ENCODE measurements at places on chromosomes 2 and 18.

DNA sequence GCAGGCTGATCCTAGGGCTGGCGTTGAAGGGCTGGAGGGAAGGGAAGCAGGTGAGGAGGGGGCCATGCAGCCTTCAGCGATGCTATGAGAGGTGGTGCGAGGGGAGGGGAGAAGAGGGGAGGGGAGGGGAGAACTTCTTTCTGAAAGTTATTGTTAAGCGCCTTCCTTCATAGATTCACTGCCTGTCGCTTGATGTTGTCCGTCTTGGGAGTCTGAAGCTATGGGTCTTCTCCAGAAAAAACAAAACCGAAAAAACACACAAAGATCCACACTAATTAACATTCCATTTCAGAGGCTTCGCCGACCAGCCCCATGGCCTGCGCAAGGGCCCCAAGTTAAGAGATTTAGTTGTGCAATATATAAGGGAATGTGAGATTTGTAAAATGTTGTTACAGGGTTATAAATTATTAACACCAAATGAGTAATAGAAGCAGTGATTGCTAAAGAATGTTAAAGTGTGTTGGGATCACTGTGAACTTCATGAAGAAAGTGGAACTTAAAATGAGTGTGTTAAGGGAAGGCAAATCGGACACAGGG lies 758 bp downstream of the CFAP221 start:
- DNase-seq = no peak

DNA sequence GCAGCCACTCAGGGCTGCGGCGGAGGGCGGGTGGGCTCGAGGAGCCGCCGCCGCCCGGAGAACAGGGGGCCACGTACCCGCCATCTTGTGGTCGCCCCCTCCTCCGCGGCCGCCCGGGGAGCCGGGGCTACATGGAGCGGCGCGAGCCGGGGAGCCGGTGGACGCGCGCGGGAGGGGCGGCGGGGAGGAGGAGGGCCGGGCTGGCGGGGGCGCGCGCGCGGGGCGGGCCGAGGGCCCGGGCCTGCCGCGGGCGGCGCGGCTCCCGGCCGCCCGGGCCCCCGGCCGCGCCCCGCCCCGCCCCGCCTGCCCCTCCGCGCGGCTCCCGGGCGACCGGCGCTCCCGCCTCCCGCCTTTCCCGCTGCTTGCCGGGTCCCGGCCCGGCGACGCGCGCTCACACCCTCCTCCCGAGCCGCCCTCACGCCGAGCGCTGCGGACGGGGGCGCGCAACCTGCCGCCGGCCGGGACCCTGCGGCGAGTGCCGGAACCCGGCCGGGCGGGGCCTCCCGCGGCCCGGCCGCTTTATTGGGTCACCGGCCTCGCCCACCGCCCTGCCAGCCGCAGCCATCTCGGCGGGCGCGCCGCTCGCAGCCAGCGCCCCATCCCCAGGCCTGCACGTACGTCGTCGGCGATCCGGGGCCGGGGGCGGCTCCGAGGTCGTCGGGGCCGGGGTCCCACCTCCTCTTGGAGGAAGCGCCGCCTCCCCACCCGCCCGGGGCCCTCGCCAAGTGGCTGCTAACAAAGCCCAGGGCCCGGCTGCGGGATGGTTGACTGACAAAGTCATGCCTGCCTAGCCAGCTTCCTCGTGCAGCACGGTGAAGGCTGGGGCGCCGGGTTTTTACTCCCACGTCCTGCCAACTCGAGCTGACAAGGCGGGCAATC lies at the start of gene PPP4R1:
Gene PPP4R1, minus strand, starts transcription at position 159 of the 879 bp plus-strand sequence. Its CDS starts 75 bp downstream, at position 84.
- DNase-seq = peak; percentile 74

- DNase-seq = no peak
Measured at GRCh38 chr2:166126007-166126639, 1.7 kb downstream of the SCN1A start.

DNA sequence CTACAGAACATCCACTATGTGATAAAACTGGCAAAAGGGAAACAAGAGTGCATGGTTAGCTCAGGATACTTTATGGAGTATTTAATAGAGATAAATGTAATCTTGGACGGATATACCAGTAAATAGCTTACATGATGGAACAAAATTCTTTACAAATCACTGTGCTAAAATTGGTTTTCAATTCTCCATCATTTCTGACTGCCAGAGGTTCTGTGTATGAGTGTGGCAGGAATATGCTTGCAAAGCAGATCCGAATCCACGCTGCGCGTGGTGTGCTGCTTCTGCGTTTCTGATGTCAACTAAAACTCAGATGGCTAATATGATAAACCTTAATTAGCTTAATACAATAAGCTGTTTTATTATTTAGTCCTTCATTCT lies 2.1 kb downstream of the ZNF532 start:
- peak; percentile 7 for DNase-seq

- no peak for DNase-seq
Measured at GRCh38 chr2:10584843-10585475, 104.8 kb downstream of the NOL10 start.

DNA sequence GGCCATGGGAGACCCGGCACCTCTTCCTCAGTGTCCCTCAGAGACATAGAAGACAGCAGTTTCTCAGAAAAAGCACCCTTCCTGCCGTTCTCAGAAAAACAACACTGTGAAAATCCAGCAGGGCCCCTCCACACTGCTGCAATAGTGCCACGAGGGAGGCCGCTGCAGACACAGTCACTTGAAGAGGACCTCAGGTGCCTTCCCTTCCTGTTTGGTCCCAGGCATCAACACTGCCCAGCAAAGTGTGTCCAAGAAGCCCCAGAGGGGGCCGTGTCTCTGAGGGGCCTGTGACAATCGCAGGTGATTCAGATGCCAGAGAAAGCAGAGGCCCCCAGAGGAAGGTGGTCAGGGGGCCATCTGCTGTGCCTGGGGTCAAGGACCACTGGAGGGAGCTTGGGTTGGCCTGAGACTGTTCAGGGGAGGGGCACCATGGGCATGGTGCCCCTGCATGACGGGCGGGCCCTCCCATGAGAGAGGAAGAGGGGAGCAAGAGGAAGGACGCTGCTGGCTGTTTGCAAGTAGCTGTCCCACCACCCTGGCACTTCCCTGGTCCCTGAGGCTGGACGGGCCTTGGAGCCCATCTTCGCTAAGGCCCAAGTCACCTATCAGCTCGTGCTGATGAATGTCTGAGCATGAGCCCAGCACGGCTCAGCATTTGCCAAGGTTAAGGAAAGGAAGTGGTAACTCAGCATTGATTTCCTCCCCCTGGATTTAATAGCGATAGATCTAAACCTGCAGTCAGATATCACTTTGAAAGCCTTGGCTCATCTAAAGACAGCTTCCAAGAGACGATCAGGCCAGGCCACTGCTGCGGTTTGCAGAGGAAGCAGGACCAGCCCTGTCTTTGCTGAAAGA lies 9.1 kb downstream of the TWIST2 start:
- no peak for DNase-seq

DNA sequence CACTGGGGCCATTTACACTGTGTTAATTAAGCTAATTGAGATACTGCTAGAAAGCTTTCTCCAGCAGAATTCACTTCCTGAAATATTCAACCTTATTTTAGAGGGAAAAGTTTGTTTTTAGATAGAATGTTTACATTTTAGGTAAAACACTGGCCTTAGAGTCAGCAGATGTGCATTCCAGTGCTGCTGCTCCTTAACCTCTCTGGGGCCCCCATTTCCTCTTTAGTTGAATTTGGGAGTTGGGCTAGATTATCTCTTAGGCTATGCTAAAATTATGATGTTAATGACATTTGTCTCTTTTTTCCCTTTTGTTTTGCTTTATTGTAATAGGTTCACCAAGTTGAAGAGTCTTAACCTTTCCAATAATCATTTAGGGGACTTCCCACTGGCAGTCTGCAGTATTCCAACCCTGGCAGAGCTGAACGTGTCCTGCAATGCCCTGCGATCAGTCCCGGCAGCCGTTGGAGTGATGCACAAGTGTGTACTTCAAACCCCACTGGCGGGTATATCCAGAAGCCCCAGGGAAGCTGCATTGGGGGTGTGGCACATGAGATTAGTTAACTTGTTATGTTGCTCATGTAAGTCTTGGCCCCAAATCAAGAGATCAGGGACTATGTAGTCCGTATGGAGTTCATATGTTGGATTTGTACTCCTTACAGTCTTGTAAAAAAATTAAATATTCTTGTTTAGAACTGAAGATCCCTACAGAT lies 179.5 kb downstream of the PHLPP1 start:
- DNase-seq = no peak

DNA sequence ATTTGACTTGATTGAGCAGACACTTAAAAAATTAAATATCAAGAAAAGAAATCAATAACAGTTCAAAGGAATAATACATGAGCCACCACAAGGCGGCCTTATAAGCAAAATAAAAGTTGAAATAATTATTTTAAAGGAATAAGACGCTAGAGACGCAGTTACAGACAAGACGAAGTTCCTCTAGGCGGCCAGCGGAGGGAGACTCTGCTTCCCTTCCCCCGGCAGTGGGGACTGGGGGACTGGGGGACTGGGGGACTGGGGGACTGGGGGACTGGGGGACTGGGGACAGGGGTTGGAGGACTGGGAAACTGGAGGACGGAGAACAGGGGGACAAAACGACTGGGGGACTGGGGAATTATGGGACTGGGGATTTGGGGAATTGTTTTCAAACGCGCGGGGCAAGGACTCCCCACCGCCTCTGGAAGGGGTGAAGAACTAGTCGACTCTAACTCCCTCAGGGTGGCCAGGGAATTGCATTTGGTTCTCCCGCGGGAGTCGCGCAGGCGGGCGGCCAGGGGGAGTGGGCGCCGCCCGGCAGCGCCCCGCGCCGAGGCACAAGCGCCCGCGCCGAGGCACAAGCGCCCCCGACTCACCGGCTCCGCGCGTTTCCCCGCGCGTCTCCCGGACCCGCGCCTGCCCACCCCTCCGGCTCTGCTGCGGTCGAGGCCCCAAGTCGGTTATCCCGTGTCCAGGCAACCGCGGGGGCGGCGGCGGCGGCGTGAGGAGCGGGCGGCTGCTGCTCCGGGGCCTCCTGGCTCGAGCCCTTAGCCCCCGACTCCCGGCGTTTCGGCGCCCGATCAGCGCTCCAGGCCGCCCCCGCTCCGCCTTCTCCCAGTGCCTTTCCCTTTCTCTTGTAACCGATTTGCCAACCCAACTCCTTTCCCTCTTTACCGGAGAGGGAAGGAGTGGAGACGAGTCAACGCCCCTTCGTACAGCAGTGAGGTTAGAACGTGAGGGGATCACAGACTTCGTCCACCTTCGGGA lies at the start of gene CCDC178:
Gene CCDC178, minus strand, starts transcription at position 662 of the 984 bp plus-strand sequence. CDS start 28,633 bp downstream, outside the sequence.
- peak; percentile 7 for DNase-seq

DNA sequence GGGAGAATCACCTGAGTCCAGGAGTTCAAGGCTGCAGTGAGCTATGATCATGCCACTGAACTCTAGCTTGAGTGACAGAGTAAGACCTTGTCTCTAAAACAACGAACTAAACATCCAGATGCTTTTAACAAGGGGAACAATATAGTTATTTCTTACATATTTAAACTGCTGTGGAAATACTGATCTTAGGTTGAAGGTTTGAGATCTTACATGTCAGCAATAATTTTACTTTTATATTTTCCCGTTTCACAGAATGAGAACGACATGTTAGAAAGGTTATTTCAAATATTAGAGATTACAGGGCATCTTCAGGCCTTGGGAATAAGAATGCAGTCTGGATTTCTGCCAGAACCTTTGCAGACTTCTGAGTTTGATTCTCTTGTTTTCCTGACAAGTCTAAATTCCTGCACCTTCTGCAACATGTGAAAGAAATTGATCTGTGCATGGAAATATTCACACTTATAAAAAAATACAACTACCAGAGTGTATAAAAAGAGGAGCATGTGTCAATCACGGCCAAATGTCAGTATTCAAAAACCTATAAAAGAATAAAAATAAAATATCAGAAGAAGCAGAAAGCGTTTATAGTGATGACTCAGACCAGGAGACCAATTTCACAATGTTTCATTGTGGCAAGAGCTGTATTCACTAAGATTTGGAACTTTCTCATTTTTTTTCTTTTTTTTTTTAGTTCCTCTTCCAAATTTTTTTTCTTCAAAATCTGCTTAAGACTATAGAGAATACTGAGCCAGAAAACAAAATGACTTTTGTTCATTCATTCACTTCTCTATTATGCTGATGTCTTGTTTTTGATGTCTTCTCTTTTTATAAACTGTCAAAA lies 29.6 kb downstream of the COLEC12 start:
- no peak for DNase-seq

- no peak for DNase-seq
Measured at GRCh38 chr2:207163053-207163755, 2.5 kb downstream of the KLF7 start.

GRCh38 chr18:65934874-65935273 lies 184.1 kb downstream of the CDH7 start:
- DNase-seq = no peak

DNA sequence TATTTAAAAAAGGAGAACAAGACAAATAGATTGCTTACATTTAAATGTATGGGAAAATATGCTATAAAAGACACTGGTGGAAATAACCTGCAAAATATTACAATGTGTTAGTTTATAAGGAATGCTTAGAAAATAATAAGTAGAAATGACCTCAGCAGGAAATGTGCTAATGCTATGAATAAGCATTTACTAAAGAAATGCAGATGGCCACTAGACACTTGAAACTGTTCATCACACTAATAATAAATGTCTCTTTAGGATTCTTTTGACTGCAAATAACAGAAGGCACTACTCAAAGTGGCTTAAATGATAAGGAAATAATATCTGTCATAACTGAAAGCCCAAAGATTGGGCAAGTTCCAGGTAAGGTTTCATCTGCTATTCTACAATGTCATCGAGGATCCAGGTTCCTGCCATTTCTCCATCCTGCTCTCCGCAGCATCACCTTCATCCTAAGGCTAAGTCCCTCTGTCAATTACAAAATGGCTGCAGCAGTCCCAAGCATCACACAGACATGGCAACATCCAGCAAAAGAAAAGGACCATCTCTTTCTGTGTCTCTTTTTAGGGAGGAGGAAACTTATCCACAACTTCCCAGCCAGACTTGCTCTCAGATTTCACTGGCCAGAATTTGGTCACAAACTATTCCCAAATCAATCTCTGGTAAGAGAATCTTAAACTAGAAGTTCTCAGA lies 21.9 kb downstream of the METTL8 start:
- DNase-seq = no peak

- DNase-seq = no peak
Measured at GRCh38 chr2:176285321-176285720, 16.1 kb downstream of the MTX2 start.

DNA sequence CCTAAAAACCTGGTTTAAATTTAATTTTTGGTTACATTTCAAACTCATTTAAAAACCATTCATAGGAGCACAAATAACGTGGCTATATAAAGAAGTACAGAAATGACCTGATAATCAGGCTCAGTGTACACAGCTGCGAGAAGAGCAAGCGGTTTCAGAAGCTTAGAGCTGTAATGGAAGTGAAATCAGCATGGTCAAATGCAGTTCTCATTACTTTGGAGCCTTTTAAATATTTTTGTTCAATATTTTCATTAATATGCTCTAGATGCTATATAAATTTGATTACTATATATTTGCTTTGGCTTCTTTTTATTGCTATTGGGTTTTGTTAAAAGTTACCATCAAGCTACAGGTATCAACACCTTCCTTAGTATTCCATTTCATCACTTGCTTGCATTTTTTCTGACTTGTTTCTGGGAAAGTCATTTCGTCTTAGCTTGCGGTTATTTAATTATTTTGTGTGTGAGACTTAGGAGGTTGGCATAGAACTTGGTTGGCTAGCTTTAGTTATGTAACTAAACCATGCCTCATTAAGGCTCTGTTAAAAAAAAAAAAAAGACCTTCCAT lies 58.7 kb downstream of the AFTPH start:
- DNase-seq = no peak
